ENCODE measurements at places on chromosomes 6 and 20.

DNA sequence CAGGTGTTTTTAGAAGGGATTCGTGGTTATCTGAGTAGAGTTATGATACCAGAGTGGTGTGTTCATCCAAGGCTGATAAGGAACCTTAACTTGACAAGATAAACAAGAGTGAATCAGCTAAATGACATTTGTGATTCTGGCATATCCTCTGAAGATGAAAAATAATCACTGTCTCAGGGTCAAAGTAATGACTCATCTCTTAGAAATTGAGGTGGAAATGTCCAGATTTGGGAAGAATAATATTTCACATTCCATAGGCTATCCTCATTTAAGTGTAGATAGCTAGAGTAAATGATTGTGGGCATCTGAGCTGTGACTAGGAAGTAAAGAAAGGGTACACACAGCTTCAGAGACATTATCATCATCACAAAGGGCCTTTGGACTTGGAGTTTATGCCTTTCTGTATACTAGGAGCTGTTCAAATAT lies 255.7 kb downstream of the GJA1 start:
- no peak for DNase-seq

DNA sequence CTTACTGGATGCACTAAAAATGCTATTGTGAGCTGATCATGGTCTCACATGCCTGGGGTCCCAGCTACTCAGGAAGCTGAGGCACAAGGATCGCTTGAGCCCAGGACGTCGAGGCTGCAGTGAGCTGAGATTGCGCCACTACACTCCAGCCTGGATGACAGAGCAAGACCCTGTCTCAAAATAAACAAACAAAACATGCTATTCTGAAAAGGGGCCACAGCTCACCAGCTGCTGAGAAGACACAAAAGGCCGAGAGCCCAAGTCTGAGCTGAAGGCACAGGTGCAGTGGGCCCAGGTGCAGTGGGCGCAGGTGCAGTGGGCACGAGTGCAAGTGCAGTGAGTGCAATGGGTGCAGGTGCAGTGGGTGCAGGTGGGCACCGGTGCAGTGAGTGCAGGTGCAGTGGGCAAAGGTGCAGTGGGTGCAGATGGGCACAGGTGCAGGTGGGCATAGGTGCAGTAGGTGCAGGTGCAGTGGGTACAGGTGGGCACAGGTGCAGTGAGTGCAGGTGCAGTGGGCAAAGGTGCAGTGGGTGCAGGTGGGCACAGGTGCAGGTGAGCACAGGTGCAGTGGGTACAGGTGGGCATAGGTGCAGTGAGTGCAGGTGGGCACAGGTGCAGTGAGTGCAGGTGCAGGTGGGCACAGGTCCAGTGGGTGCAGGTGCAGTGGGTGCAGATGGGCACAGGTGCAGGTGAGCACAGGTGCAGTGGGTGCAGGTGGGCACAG lies 16.0 kb downstream of the ZBTB46 start:
- no peak for DNase-seq

GRCh38 chr20:3930265-3931206 lies 41.3 kb downstream of the PANK2 start:
- DNase-seq: no peak

- DNase-seq: no peak
Observed at GRCh38 chr20:33069673-33070072, 9.8 kb upstream of the BPIFB4 start.

DNA sequence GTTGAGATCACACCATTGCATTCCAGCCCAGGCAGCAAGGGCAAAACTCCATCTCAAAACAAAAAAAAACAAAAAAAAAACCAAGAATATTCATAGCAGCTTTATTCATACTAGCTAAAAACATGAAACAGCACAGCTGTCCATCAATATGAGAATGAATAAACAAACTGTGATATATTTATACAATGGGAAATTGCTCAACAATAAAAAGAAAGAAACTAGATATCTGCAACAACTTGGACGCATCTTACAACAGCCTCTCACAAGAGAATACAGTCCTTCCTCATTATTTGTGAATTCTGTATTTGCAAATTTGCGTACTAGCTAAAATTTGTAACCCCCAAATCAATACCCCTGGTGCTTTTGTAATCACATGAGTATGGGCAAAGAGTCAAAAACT lies 28.2 kb upstream of the SPAG4 start:
- DNase-seq: no peak

DNA sequence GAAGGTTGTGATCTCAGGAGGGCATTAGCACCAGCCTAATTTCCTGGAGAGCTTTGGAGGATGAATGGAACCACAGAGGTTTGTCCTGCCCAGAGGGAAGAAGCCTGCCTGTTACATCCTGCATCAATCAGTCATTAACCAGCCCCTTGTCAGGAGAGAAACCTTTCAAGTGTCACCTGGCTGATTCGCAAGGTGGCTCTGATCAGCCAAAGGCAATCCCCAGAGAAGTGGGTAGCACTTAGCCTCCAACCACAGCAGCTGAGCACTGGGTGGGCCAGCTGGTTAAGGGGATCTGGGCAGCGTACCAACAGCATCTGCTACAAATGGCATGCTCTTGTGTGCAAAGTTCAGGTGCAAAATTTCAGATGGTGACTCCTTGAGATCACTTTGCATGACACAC lies 26.9 kb downstream of the ANKEF1 start:
- DNase-seq: no peak

- no peak for DNase-seq
Observed at GRCh38 chr20:34375977-34376430, 12.9 kb downstream of the ITCH start.

DNA sequence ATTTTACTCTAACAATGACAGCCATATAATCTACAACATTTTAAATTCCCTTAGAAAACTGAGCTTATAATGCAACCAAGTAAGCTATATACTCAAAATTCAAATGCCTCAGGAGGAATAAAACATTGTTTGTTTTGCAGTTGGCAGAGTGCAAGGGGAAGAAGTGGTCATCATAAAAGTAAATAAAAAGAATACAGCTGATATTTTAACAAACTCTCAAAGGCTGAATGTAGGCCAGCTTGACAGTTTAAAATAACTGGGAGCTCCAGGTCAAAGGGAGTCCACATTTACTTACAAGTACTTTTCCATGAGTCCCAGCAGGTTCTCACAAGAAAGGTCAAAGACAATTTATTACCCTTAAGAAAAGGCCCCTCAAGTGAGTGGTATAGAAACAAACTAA lies 589.8 kb downstream of the BCKDHB start:
- DNase-seq: no peak

GRCh38 chr6:143139239-143139784 lies 78.6 kb downstream of the AIG1 start:
- no peak for DNase-seq

Data from effector CD4-positive, alpha-beta T cell (primary cell).